ENCODE measurements at places on chromosomes 3 and 15.
A peak's percentile ranks its signal among the peaks of the same experiment; 100 is the strongest.

DNA sequence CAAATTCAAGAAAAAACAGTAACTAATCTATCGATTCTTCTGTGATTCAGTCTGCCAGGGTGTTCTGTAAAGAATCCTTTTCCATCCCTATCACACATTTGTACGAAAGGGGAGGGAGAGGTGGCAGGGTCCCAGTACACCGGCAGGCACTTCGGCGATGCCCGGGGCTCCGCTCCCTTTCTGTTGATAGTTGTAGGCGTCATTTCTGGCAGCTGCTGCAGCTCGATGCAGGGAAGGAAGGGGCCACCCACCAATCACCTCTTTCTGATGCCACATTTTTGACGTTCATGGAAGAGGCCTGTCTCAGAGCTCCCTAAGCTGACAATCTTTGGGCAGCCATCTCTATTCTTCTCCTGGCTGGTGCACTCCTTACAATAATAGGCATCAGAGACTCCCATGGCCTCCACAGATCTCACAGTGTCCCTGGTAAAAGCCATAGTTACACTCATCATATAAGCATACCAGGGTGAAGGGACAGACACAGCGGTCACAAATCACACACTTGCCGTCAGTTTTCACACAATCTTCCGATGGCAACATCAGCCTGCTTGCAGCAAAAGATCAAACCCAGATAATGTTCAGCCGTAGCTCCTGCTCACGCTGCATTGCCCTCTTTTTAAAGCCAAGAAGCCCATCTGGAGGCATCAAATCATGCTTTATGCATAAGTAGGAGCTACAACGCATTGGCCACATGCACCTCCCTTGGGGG, 60.8 kb upstream of the ZBTB38 start:
- DNase-seq = peak; percentile 8

GRCh38 chr3:142502187-142502985, 54.5 kb upstream of the XRN1 start:
- no peak for DNase-seq

- DNase-seq = no peak
These were observed 11.9 kb downstream of the PRKAR2A start for GRCh38 chr3:48835650-48836366.

DNA sequence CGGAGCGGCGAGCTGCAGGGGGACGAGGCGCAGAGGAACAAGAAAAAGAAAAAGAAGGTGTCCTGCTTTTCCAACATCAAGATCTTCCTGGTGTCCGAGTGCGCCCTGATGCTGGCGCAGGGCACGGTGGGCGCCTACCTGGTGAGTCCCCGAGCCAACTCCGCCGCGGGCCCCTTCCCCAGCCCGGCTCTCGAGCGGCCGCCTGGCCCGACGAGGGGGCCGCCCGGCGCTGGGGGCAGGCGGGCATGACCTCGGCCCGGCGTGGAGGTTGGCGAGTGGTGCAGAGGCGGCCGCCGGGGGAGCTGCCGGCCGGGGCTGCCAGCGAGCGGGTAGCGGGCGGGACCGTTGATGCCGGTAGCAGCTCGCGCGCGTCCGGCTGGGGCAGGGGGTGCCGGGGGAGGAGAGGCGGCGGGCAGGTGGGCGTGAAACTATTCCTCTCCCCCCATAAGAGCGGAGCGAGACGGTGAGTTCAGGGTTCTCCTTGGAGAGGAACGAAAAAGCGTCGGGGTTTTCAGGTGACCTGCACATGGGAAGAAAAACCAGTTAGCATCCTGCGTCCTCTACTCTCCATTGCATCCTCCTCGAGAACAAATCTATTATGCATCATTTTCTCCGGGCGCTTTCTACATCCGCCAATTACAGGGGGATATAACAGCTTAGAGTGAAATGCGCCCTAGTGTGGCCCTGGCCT, 585 bp downstream of the SLCO3A1 start:
- peak; percentile 52 for DNase-seq

DNA sequence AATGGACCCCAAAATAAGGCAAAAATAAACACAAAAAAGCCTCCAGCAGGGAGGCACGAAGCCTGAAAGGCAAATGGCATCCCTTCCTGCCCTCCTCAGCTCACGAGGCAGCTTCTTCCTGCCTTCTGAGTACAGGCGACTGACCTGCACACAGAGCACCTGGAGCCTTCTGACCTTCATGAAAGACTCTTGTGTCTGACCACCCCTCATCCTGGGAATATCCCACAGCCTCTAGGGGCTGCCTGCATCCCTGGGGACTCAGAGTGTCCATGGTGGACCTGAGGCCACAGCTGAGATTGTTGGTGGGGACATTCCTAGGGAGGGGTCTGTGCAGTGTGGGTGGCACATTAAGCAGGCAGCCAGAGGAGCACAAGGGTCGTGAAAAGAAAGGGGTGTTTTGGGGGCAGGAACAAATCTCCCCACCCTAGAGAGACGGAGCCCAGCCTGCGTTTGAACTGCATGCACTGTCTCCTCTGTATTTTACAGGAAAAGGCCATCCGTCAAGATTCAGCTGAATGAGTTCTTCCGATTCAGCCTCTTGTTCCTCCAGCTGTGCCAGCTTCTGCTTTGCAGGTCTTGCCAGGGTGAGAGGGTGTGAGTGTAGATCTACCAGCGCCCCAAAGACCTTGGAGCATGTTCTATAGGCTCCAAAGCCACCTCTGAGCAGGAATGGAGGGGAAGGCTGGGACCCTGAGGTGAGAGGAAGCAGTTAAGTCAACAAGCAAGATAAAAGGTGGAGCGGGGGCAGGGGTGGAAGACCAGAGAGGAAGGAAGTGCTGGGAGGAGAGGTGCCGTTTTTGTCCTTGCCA, 80.4 kb upstream of the MEF2A start:
- DNase-seq = no peak

GRCh38 chr3:155391551-155391958, 98.1 kb upstream of the STRIT1 start:
- DNase-seq = no peak

GRCh38 chr3:128849911-128850455, 29.4 kb upstream of the ACAD9 start:
- no peak for DNase-seq

DNA sequence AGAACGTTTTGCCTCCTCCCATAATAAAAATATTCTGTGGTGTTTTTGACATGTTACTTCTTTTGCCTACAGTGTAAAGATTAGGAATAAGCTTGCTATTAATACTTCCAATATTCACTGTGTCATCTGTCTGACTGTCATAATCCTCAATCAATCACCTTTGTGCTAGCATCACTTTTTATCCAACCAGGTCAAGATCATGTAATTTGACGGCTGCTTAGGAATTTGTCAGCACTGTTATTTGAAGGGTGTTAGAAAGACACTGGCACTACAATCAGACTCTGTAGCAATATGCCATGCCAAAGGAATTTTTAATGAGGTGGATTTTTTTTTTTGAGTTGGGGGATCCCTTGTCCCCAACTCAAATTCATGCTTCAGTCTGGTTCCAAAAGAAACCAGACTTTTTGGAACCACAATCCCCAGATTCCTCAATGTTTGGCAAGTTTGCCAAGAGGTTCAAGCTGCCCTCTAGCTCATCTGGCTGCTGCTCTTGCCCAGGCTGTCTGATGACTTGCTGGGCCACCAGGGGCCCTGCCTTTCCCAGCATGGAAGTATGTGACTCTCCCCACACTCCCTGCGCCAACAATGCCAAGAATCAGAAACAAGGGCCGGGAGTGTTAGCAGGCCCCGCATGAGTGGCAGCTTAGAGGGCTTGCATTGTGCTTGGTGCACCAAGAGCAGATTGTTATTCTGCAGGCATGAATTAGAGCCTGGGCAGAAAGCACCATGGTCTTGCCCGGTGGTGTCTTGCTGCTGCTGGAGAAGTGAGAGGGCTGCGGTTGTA, 58.6 kb upstream of the TSC22D2 start:
- DNase-seq = no peak

- DNase-seq = no peak
These were observed 173.8 kb upstream of the TLE3 start for GRCh38 chr15:70271422-70272088.

DNA sequence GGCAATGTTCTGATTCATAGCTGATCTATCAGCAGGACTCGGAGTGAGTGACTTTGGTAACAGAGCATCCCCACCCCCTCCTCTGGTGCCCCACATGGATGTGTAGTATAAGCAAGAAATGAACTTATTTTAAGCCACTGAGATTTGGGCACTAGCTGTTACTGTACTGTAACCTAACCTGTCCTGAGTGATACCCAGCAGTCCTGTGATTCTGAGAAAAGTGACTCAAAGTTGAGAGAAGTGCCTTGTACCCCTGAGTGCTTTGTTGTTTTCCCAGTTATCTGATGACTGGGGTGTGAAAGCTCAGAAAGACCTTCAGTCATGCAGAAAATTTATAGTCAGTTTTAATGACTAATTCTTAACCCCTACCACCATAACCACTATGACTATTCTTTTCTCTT, 439.9 kb upstream of the RBMS3 start:
- peak; percentile 16 for DNase-seq

DNA sequence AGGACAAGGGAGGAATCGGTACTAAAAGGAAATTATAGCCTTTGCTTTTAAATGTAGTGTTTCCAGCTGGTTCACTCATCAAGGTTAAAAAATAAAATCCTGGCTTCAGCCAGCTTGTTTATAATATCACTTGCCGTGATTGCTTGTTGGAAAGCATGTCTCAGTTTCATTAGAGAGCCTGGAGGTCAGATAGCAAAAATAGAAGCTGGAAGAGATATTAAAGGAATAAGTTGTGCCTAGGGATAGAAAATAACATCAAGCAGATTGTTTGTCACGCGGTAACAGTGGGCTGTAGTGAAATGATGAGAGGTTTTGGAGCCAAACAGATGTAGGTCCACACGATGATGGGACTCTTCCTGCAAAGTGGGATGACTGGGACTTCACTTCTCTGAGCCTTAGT, 17.7 kb upstream of the SLMAP start:
- no peak for DNase-seq

DNA sequence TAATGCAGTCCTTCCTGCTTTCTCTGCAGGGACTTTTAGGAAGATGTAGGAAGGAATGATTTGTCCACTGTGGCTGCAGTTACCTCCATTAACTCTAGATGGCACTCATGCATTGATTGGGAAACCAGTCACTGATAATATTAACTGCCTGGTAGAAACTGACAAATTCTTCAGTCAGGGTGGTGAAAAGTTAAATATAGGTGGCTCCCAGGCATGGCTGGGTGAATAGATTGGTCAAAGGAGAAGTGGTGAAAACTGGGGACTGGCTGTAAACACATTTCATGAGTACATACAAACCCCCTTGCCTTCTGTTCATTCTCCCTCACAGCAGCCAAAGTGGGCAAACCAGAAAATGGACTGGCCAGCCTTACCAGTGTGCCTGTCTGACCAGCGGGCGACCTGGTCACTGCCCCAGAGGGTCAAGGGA, 333.4 kb downstream of the THSD4 start:
- no peak for DNase-seq

DNA sequence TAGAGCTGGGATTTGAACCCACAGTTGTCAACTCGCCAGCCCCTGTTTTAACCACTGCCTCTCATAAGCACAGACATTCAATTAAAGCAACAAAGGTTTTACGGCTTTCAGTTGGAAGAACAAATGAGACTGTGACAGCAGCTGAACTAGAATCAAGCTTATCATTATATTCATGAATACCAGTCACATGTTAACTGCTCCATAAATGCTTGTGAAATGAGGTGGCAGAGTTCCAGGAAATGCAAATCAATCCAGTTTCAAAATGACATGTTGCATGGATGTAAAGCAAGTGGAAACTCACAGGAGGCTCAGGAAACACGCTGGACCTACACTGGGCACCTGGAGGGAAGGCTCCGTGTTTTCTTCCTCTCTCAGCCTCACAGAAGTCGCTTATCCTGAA, 3.9 kb downstream of the GP5 start:
- no peak for DNase-seq

- DNase-seq = peak; percentile 33
These were observed 35.9 kb downstream of the OXNAD1 start for GRCh38 chr3:16300881-16301359.

GRCh38 chr3:76199382-76199781, 414.0 kb upstream of the ZNF717 start:
- DNase-seq = no peak

DNA sequence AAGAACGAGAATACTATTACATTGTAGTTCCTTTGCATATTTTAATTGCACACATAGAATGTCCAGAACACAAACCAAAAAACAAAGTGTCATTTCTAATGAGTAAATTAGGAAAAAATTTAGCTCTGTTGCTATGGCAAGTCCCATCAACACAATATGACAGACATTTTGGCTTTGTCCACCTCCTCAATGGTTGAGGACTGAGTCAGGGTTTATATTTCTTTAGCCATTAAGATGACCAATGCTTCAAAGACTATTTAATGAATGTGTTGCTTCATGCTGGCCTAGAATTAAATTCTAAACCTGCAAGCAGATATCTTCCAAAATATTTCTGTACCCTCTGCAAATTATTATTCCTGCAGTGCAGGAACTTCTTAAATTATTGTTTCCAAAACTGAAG, 719.2 kb downstream of the NTRK3 start:
- no peak for DNase-seq

DNA sequence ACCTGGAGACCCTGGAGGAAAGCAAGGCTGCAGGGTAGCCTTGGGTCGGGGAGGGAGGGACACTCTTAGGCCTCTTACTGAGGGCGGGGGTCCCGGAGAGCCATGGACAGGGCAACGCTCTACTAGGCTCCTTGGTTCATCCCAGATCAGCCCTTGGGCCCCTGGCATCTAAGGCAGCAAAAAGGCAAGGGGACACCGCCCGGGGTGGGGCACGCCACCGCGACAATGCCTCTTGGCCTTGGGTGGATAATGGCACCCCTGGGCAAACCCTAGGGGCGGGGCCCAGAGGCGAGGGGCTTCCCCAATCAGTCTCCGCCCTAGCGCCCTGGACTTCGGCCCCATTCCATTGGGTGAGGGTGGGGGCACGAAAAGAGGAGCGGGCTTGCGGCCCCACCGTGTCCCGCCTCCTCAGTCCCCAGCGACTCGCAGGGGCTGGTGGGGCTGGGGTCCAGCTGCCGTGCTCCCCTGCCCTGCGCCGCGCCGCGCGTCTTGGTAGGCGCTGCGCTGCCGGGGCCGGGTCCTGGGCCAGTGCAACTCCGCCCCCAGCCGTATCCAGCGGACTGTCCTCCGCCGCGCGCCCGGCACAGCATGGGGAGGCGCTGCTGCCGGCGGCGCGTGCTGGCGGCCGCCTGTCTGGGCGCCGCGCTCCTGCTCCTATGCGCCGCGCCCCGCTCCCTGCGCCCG, at the start of gene CHST13:
TSS of gene CHST13 (plus strand) at position 411 of the 684 bp plus-strand sequence. CDS start at position 589, 178 bp downstream.
- no peak for DNase-seq

DNA sequence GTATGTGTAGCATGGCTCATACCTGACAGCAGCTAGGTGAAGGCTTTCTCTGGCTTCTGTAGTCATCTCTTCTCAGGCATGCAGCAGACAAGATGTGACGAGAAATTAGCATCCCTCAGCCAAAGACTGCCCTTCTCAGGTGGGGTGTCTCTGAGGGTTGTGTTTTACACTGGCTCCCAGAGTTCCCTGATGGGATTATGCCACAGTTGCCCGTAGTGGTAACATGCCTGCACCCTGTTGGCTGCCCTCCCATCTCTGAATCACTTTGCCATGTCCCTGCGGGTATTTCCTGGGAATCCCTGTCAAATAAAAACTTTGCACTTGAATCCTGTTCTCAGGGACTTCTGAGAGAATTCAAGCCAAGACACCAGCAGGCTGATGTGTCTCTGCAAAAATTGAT, 70.5 kb downstream of the LRTM1 start:
- DNase-seq = no peak

- no peak for DNase-seq
These were observed 35.8 kb upstream of the CMTM7 start for GRCh38 chr3:32355751-32356291.

All from activated naive CD4-positive, alpha-beta T cell treated with Interleukin-2 at 50 U/mL for 16 hours (primary cell).